ENCODE measurements at places on chromosomes 11 and 22.

GRCh38 chr22:21861264-21861848, 6.1 kb downstream of the MAPK1 start:
- no peak for DNase-seq

GRCh38 chr11:120244476-120245365, 4.8 kb downstream of the POU2F3 start:
- no peak for DNase-seq

GRCh38 chr11:88697139-88697538, 359.6 kb upstream of the CTSC start:
- DNase-seq, result no peak

DNA sequence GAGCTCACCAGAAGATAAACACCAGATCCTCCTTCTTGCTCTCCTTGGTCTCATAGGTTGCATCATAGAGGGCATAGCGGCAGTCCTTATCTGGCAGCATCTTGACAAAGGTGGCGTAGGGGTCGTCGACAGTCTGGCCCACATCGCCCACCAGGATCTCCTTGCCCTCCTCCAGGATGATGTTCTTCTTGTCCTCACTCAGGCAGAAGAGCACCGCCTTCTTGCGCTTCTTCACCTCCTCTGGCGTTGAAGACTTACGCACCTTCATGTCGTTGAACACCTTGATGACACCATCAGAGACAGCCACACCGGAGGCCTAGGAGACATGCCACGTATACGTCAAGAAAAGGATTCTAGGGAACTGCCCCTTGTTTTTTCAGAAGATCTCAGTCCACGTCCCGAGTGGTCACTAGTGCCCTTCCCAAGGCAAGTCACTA, 2.0 kb downstream of the CFL1 start:
- no peak for DNase-seq

DNA sequence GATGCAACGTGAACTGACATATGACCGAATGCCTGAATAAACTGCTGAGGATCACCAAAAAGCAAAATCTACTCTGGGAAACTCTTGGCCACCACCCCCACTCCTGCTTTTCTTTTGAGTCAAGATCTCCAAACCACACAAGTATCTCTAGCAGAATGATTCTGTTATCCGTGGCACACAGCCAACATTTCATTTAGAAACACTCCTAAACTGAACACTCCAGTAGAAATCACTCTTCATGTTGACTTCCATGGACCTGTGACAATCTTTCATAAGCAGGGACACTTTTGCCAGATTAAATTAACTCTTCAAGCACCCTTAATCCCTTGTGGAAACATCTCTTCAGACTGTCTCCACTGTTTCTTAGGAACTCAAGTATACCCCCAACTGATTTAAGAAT, 44.4 kb downstream of the VSIG10L2 start:
- DNase-seq, result no peak

DNA sequence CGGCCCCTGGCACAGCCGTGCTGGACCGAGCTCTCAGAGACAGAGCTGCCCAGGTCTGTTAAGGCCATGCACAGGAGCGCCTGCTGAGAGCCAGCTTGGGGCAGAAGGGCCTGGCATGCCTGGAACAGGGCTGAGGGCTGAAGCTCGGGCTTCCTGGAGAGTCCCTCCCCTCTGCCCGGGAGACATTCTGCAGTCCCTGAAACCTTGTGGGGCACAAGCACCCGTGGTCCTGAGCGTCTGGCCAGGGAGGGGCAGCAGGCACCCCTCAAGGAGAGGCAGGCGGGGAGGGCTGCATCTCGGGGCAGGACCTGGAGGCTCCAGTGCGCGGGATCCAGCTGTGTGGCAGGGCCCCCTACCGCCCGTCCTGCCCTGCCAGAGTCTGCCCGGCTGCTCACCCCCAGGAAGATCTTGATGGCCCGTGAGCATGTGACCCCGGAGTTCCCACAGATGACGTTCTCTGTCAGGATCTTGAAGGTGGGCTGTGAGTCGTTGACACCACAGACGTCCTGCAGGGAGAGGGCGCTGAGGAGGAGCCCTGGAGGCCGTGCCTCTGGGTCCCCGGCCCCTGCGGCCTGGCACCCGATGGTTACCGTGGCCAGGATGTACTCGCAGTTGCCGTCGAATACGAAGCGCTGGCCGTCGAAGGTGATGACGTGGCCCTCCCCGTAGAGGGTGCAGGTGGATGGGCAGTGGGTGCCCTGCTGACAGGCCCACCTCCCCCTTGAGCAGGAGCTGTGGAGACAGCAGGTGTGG, 10.9 kb downstream of the MUC6 start:
- no peak for DNase-seq

- peak; percentile 59 for DNase-seq
These were observed 6.2 kb upstream of the FTH1 start for GRCh38 chr11:61973476-61974162.

DNA sequence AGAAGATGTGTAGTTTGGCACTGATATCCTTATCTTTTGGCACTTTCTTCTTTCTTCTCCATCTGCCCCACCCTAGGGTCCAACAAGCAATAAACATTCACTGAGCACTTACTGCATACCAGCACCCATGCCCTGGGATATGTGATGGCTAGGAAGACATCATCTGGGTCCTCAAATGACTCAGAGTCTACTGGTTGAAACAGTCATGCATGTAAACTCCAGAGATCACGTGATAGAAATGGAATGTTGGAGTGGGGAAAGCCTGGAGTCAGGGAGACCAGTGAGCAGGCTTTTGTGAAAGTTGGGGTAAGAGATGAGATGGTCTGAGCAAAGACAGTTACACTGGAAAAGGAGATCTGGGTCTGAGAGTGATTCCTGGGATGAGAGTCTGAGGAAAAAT, 724.9 kb upstream of the TENM4 start:
- peak; percentile 21 for DNase-seq

DNA sequence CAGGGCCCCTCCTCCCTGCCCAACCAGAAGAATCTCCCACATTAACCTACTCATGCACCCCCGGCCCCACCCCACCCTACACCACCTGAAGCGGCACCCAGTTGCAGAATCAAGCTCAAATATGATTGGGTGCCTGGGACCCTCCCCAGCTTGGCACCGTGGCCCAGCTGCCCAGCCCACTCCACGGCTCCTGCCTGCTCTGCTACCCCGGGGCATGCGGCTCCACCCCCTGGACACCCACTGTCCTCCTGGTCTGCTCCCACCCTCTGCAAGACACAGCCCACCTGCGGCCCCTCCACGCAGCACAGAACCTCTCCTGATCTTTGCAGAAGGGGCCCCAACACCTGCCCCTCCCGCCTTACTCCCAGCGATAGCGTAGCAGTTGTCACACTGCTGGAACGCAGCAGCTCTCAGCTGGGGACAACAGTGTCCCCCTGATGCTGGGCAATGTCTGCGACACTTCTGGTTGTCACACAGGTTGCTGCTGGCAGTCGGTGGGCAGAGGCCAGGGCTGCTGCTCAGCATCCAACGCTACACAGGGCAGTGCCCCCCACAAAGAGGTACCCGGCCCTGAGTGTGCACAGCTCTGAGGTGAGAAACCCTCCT, 32.0 kb upstream of the TESMIN start:
- DNase-seq, result no peak

GRCh38 chr11:37450613-37451012, 852.6 kb upstream of the RAG2 start:
- DNase-seq, result peak; percentile 23

- DNase-seq, result no peak
These were observed 50.2 kb downstream of the SMIM38 start for GRCh38 chr11:69205743-69206612.

DNA sequence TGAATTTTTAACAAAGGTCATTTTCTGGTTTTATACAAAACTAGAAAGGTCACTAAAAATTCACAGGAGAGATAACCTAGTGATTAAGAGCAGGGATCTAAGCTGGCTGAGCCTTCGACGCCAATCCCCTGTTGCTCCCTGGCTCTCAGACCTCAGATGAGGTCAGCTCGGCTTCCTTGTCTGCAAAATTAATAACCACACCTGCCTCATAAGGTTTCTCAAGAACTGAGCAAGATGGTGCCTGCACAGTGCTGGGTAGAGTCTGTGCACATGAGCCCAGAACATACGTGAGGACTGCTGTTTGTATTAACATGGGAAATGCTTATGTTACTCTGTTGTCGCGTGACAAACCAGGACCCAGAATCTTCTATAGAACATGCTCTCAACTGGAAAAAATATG, 24.4 kb upstream of the CD5 start:
- DNase-seq, result no peak

DNA sequence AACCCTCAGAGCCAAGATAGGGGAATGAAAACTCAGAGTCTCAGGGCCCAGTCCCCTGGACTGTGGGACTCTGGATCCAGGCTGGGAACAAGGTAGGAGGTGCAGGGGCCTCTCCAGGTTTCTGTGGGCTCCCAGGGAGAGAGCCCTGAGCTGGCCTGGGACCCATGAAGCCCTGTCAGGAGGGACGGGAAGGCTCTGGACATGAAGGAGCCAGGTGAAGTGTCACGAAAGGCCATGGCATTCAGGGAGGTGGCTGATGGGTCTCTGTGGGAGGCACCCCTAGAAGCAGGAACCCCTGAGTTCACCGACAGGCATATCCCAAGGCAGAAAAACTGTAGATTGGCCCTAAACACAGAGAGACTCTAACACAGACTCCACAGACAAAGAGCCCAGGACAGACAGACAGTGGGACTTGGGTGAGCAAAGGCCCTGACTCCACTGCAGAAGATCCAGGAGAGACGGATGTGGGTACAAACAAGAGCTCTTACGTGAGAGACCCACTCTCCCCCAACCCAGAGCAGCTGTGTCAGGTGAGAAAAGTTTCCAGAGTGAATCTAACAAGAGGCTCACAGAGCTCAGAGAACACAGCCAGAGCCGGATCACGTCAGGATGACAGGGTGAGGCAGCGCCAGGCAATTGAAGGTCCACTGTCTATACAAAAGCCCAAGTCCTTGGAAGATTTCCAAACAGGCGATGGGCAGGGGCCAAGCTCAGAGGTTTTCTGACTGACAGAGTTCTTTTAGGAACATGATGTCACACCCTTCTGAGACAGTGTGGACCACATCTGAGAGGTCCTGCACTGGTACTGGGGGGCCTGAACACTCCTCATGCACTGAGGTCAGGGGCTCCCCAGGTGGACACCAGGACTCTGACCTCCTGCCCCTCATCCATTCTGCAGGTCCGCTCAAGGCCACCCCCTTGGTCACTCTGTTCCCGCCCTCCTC, 27.4 kb downstream of the IGLL5 start:
- no peak for DNase-seq

- no peak for DNase-seq
These were observed 279.3 kb downstream of the CASP12 start for GRCh38 chr11:104618954-104619353.

GRCh38 chr11:69472541-69473275, 8.8 kb upstream of the LINC01488 start:
- DNase-seq, result no peak

- DNase-seq, result no peak
These were observed 227.3 kb upstream of the ARHGAP42 start for GRCh38 chr11:100459811-100460210.

- no peak for DNase-seq
These were observed 12.2 kb downstream of the NCF4 start for GRCh38 chr22:36872866-36873498.

DNA sequence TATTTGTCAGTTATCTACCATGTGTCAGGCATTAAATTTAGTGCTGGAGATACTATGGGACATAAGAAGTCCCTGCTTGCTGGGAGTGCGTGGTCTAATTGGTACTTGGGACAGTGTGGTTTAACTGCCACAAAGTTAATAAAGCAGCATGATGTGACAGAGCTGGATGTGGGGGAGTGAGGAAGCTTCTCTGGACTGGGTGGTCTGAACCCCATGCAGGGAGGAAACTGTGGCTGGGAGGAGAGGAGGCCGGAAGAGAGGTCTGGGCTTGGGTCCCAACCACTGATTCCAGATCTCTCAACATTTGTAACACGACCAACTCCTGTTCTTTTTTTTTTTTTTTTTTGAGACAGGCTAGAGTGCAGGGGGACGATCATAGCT, 37.1 kb downstream of the ST3GAL4 start:
- no peak for DNase-seq

DNA sequence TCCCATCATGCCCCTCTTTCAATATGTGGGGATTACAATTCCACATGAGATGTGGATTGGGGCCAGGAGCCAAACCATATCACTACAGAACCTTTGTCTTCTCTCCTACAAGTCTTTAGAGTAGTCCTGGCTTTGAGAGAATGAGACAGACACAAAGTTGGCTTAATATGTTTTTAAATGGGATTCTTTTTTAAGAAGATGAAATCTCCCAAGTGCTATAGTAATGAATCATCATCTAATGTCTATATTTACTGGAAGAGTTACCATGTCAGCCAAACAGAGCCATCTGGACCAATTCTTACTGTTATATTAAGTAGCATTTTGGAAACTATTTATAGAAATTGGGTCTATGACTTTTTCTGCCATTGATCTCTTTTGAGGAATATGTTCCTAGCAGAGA, 38.1 kb upstream of the CARD18 start:
- DNase-seq, result no peak

DNA sequence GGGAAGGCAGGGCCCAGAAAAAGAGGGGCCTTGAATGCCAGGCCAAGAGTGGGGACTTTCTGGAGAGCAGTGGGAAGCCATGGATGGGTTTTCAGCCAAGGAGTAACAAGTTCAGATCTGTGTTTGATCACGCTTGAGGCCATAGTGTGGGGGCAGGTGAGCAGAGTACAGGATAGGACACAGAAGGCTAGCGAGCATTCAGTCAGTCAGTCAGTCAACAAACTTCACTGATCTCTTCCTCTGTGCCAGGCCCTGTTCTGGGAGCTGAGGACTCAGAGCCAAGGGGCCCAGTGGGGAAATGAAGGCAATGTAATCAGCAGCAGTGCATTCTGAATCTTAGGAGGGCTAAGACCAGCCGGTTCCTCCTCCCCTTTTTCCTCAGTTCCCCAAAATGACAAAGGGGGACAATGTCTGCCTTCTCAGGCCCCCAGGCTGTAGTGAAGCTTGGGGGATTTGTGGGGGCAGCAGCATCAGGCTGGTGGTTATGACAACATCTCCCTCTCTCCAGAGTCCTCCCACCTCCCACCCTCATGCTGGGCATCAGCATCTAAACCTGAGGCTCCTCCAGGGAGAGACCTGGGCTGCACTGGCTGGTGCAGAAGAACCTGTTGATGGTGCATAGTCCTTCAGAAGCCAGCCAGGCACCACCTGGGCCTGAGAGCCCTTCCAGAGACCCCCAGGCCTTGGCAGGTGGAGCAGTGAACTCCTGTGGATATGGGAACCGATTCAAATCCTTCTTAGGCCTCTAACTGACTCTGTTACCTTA, 42.9 kb upstream of the TPBGL start:
- DNase-seq, result no peak

- peak; percentile 15 for DNase-seq
These were observed 83.1 kb downstream of the VPREB1 start for GRCh38 chr22:22327723-22328122.

- DNase-seq, result no peak
These were observed 9.9 kb upstream of the GNB1L start for GRCh38 chr22:19864538-19865106.

GRCh38 chr22:28013611-28014010, 94.6 kb upstream of the PITPNB start:
- DNase-seq, result no peak

- DNase-seq, result no peak
These were observed 54.3 kb downstream of the TSPAN18 start for GRCh38 chr11:44780940-44781631.

GRCh38 chr11:120634706-120635105, 123.2 kb downstream of the GRIK4 start:
- DNase-seq, result no peak
